Tibial artery (tissue), 4 donors: ENCODE measurements at places on chromosomes 13 and 19.

GRCh38 chr19:10654610-10655456, 687 bp downstream of the ILF3 start:
- DNase-seq, result peak; percentile 77

DNA sequence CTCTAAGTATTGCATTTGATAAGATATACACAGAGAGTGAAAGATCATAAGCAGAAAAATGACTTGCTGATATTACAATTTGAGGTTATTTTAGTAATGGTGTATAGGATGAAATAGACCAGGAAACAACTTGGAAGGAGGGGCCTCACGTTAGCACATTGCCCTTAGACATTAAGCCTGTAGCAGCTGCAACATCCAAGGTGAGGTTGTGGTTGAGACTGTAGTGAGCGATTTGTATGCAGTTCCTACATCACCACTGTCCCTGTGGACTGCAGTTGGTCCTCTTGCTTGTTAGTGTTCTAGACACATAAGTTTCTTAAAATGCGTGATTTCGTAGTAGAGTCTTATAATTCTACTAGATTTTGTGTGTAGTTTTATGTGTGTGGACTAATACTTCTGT, 311.3 kb downstream of the ATP8A2 start:
- DNase-seq, result no peak

- DNase-seq, result no peak
Observed at GRCh38 chr13:75362026-75362425, 119.9 kb downstream of the TBC1D4 start.

DNA sequence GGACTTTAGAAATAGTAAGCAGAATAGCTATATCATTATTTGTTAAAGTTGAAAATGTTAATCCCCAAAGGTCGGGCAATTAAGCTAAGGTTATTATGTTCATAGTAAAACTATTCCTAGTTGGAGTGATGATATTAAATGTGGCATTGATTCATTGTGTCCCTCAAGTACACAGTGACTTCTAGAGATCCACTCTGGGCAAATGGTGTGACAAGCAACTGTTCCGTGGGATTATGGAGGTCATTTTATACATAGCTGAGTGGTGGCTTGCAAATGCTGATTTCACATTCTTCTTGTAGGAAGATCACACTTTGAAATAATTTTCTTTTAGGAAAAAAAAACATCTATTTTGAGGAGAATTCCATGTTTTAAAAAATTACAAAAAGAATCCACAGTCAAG, 317.8 kb downstream of the ATP8A2 start:
- no peak for DNase-seq

- no peak for DNase-seq
Observed at GRCh38 chr19:19061506-19061905, 2.3 kb upstream of the SLC25A42 start.

DNA sequence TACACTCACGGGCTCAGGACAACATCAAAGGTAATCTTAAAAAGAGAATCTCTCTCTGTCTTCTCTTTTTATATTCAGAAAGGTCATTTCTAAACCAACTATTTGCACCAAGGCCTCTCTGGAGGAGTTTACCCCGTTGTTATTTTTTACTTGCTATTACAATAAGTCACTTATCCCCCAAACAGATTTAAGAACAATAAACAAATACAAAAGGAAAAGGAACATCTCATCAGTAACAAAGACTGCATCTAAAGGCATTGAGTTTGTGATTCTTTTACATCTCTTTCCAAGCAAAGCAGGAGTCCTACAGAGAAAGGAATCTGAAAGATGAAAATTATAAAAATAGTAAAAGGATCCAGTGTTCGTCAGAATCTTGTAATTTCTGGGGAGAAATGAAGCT, 75.4 kb downstream of the GGACT start:
- no peak for DNase-seq

GRCh38 chr13:100722517-100722916, 47.9 kb upstream of the TMTC4 start:
- DNase-seq, result no peak

- no peak for DNase-seq
Observed at GRCh38 chr13:32783067-32783466, 196.8 kb downstream of the PDS5B start.

GRCh38 chr19:12156223-12157058, at the start of gene ZNF625:
TSS of gene ZNF625 (minus strand) at chr19:12156734. CDS start at chr19:12156558, 176 bp downstream.
- peak; percentile 88 for DNase-seq

GRCh38 chr13:105538346-105538745, 997.1 kb downstream of the EFNB2 start:
- DNase-seq, result no peak

DNA sequence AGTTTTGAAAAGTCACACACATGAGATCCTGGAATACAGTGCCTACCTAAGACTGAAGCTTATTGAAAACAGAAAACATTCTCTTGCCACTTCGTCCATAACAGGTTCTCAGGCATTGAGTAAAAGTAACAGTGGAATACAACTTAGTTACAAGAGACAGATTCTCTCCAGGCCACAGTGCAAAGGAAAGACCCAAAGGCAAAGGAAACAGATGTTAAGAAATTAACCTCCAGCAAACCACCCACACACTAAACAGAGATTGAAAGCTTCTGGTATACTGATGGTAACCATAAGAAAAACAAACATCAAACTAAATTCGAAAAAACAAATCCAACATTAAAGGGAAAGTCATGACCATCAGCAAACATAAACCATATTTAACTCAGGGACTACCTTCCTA, 914.7 kb downstream of the SLITRK5 start:
- DNase-seq, result no peak

DNA sequence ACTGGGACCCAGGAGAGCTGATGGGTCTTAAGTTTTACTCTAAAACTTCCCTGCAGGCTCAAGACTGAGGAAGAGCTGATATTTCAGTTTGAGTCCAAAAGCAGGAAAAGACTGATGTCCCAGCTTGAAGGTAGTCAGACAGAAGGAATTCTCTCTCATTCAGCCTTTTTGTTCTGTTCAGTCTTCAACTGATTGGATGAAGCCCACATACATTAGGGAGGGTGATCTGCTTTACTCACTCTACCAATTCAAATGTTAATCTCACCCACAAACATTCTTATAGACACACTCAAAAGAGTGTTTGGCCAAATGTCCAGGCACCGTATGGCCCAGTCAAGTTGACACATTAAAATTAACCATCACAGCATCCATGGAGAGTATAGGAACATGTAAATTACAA, 173.5 kb downstream of the KCNRG start:
- no peak for DNase-seq

GRCh38 chr19:56245121-56245740, 27.3 kb upstream of the EDDM13 start:
- no peak for DNase-seq

- DNase-seq, result peak; percentile 37
Observed at GRCh38 chr13:24694907-24695306, 14.7 kb downstream of the ATP12A start.

DNA sequence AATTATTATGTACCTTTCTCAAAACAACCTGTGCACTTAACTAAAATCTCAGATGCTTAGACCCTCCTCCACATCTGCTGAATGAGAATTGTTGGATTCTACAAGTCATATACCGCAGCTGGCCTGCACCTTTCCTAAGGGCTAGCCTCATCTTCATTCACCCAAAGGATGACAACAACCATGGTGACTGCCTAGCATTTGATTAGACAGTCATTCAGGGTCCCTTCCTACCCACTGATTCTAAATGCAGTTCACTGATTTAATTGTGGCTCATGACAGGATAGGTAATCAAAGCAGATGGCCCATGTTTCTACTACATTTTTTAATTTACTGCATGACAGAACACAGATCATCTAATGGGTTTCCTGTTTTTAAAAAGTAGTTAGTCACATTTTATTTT, 551.9 kb upstream of the SLC10A2 start:
- no peak for DNase-seq

DNA sequence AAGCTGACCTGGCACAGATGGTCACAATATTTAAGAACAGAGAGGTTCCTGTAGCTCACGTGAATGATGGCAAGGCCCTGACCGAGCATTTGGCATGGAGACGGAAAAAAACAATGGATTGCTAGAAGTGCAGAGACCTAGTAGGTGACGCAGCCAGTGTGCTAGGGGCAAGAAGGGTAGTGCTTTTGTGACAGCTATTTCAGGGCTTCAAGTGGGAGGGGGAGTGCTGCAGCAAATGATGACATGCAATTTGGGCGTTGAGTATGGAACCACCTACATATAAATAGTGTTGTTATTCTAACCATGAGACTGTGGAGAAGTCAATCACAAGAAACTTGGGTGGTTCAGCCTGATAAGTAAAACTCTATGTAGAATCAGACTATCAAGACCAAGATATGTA, 65.7 kb upstream of the IL17D start:
- no peak for DNase-seq

- no peak for DNase-seq
Observed at GRCh38 chr19:18262144-18262543, 12.1 kb downstream of the IQCN start.

DNA sequence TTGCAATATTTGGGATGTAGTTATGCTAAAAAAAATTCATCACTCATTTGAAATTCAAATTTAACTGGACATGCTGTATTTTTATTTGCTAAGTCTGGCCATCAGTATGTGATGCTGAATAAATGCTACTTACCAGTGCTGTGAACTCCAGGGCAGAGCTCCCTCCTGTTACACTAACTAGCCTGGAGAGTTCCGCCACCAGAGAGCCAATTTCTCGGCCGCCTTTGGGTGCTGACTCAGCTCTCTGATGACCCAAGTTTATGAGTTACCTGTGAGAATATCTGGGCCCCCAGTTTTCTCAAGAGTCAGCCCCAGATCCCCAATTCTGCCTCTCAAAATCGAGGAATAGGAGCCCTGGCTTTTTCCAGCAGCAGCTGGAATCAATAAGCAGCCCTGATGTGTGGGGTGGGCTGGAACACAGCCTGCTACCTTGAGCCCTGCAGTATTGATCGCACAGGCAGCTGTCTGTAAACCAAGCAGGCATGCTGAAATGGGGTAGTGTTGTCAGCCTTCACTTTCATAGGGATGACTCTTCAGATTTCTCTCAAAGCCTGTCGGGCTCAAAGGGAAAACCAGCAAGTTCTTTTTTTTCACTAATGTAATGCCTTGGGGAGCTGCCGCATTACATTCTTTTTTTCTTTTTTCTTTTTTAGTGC, 113.7 kb downstream of the DNAJC15 start:
- no peak for DNase-seq

DNA sequence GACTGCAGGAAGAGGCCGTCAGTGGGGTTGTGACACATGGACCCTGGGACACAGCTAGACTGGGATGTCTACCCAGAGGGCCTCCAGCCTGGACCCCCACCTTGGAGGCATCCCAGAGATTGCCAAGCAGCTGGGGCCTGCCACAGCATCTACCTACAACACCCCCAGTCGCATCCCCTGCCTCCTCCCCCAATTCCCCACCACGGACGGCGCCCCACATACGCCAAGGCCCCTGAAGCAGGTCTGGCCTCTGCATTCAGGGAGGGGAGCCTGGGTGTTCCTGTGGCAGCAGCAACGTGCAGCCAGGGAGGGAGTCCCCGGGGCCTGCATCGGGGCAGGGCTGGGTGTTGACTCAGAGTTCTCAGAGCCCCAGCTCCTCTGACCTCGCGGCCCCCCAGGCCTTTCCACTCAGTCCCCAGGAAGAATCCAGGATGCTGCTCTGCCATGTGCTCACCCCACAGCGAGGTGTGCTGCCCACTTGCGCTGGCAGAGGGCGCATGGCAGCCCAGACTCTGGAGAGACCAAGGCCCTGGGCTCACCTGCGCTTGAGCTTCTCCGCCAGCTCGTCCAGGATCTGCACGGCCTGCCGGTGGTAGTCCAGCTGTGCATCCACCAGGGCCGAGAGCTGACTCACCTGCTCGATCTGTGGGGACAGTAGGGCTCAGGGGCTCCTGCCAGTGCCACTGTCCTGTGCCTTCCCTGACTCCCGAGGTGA, 19.6 kb downstream of the MPND start:
- DNase-seq, result no peak

- DNase-seq, result no peak
Observed at GRCh38 chr13:61908906-61909615, 493.4 kb upstream of the PCDH20 start.

- no peak for DNase-seq
Observed at GRCh38 chr19:16626796-16627192, 1.2 kb downstream of the MED26 start.

DNA sequence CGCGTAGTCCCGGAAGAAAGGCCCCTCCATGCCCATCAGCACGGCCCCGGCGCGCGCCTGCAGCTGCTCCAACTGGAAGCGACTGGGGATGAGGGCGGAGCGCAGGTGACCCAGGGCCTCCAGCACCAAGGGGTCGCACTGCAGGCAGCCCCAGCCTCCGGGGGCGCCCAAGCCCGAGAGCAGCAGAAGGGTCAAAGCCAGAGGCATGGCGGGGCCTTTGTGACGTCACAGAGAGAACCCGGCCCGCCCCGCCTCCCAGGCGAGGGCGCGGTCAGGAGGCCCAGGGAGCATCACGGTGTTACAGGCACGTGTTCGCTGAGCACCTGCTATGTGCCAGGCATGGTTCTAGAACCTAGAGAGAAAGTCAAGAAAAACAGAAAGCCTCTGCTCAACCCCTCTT, at the start of gene IZUMO2:
TSS of gene IZUMO2 (minus strand) at position 294 of the 400 bp plus-strand sequence. CDS start at position 207, 87 bp downstream.
- no peak for DNase-seq

- DNase-seq, result no peak
Observed at GRCh38 chr19:33704271-33704670, 82.5 kb downstream of the CHST8 start.

GRCh38 chr13:28204043-28204442, 65.7 kb downstream of the PAN3 start:
- DNase-seq, result no peak

- DNase-seq, result no peak
Observed at GRCh38 chr19:4401769-4402170, 670 bp upstream of the CHAF1A start.

DNA sequence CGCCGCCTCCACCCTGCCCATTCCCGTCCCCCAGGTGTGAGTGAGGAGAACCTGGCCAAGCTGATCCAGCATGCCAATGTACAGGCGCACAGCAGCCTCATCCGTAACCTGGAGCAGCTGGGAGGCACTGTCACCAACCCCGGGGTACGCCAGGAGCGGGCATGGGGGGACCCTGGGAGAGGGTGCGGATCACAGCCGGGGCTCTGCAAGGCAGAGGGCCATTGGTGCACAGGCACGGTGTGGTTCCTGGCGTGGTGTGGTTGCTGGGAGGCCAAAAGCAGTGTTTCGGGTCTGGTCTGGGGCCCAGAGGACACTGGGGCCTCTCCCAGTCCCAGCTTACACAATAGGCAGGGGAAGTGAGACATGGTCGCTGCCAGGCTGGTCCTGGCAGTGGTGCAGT, 8.3 kb downstream of the STXBP2 start:
- no peak for DNase-seq

DNA sequence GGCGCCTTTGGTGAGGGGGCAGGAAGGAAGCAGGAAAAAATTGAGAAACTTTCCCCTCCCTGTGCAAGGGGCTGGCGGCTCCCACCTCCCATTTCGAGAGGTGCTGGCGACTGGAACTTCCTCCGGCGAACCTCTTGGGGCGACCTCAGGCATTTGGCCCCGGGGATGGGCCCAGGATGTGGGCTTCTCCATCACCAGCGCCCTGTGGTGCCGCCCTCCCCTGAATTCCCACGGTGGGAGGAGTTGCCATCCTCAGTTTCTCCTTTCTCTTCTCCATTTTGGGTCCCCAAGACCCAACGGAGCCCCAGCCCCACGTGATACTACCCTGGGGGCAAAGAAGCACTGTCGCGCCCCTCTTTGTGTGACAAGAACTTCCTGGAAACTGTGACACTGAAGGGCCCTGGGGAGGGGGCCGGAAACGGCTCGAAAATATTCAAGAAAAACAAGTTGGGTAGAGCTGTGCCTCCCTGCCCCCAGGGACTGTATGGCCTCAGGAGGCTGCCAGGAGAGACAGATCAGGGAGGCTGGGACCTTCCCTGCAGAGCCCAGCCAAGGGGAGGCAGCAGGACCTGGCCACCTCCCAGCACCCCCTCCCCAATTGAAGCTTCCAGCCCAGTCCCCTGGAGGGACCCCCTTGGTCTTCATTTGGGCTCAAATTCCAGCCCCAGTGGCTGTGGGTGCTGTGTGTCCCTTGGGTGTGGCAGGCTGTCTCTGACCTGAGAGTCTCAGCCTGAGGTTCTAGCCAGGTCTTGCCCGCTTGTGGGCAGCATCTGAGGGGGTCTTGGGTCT, 16.2 kb upstream of the AP1M2 start:
- DNase-seq, result peak; percentile 55
